ENCODE measurements at places on chromosomes 2 and 18.

DNA sequence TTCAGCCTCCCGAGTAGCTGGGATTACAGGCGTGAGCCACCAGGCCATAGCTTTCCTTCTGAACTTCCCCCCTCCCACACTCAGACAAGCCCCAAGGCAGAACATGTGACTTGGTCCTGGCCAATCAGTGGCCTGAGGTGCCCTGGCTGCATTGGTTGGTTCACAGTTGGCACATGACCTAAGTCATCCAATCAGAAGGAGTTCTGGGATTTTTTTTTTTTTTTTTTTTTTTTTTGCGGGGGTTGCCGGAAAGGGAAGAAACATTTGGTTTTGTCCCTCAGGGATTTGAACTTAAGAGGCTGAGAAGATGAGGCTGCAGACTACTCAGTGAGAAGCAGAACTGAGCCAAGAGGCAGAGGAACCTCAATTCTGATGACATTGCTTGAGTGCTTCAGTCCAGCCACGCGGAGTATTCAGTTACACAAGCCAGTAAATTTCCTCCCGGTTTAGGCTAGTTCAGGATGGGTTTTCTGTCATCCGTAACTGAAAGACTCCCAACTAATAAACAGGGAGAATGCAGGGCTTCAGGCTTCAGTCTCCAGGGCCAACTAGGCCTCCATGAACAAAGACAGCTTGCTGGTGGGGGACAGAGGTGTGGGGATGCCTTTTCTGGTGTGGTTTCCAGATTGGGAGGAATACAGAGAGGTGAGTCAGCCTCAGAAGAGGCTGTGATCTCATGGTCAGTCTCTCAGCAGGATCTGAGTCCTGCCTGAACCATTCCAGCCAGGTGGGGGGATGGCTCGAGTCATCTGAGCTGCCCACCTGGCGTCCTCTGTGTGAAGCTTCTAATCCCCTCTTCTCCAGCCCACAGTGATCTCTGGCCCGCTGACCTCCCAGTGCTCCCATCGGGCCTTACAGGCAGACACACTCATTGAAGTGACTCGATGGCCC, 9.2 kb downstream of the PTMA start:
- DNase-seq, result no peak

DNA sequence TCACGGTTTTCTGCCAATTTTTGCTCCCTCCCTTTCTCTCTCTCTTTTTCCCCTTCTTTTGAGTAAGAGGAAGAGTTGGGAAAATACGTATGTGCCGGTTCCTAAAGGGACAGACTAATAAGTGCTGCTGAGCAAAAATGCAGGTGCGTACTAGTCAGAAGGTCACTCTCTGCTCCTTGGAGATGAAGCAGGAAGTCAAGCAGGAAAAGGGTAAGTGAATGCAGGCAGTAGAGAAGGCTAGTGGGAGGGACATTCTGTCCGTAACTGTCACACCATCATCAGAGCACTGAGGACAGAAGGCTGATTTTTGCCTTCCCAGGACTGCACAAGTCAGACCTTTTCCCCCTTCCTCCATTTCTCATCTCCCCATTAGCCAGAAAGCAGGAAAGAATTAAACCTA, 105.7 kb downstream of the CDH2 start:
- no peak for DNase-seq

- no peak for DNase-seq
Observed at GRCh38 chr2:69097148-69097610, 84.2 kb downstream of the ANTXR1 start.

GRCh38 chr18:13390711-13391110, 172.2 kb downstream of the LDLRAD4 start:
- DNase-seq, result peak; percentile 14

GRCh38 chr2:155730804-155731203, 601.7 kb downstream of the NR4A2 start:
- no peak for DNase-seq

DNA sequence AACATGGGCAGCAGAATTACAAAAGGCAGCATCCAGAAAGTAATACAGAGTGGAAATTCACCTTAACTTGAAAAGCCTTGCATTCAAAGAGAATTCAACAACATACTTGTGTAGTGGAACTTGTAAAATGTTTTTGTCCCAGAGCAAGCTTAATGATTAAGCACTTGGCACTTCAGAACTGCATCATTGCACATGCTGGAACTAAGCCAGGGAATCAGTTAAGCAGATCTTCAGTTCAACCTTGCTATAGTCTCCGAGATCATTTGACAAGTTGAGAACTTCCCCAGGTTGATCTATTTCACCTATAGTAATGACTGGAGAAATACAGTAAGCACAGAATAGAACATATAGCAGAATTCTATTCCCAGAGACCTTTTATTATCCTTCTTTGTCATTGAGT, 1337.2 kb upstream of the NXPH2 start:
- no peak for DNase-seq

DNA sequence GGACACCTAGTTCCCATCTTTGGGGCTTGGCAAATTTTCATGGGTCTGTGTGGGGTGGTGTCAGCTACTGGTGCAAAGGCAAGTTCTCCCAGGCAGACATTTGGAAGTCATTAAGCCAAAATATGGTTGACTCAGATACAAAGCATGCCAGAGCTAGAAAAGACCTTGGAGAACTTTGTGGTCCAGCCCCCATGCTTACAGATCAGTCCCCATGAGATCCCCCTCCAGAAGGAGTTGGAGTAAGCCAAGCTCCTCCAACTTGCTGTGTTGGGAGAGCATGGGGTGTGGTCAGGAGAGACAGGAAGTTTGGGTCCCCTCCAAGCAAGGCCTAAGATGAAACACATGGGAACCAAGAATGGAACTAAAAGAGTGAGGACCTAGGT, 224.5 kb downstream of the CYP26B1 start:
- no peak for DNase-seq

DNA sequence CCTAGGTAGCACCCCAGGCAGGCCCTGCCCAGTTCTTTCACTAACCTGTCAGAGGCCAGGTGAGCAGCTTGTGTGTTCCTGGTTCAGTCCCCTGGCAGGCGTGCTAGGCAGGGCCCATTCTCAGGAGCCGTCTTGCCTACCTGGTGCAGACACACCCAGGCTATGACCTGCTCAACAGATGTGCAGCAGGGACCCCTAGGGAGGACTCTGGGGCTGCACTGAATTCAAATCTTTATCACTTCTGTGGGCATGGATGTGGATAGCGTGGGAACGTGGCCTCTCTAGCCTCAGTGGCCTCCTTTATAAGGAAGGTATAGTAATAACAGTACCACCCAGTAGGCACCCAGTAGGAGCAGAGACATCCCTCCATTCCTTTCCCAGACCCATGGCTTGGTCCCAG, 48.4 kb downstream of the PLEKHB2 start:
- no peak for DNase-seq

GRCh38 chr2:352696-353095, 64.8 kb upstream of the ALKAL2 start:
- DNase-seq, result no peak

GRCh38 chr2:197304556-197305011, 6.0 kb downstream of the ANKRD44 start:
- DNase-seq, result no peak

DNA sequence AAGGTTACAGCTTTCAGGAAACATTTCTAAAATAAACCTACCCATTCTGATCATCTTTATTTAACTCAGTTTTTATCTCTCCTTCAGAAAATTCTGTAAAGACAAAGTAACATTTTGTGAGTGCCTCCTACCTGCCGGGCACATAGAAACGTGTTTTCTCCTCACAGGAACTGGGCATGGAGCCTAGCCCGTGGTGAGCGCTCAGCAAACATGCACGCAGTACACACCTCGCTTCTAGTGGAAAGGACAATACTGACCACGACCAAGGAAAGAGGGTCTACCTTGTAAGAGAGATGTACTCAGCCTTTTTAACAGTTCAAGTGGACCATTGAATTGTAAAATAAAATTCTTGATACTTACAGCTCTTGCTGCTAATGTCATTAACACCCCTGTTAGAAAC, 24.8 kb upstream of the KIDINS220 start:
- DNase-seq, result no peak

GRCh38 chr2:186991766-186992417, 142.9 kb upstream of the ZSWIM2 start:
- DNase-seq, result no peak

DNA sequence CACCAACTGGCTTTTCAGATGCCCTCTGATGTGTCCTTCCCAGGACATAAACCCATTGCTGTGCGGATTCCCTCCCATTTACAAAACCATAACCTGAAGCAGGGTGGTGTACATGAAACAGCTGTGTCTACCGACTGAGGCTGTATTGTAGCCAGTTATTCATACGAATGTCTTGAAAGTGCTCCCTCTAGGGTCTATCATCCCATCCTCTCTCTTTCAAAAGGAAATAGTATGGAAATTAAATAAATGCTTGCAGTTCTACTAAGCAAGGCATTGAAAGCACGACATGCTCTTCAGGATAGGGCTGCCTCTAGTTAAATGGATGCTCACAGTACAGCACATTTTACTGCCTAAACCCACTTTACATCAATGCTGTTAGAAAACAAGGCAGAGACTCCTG, 112.2 kb upstream of the PXDN start:
- no peak for DNase-seq

GRCh38 chr2:88281302-88282217, 111.4 kb downstream of the THNSL2 start:
- no peak for DNase-seq

GRCh38 chr18:21550510-21550970, 50.0 kb downstream of the ESCO1 start:
- no peak for DNase-seq

DNA sequence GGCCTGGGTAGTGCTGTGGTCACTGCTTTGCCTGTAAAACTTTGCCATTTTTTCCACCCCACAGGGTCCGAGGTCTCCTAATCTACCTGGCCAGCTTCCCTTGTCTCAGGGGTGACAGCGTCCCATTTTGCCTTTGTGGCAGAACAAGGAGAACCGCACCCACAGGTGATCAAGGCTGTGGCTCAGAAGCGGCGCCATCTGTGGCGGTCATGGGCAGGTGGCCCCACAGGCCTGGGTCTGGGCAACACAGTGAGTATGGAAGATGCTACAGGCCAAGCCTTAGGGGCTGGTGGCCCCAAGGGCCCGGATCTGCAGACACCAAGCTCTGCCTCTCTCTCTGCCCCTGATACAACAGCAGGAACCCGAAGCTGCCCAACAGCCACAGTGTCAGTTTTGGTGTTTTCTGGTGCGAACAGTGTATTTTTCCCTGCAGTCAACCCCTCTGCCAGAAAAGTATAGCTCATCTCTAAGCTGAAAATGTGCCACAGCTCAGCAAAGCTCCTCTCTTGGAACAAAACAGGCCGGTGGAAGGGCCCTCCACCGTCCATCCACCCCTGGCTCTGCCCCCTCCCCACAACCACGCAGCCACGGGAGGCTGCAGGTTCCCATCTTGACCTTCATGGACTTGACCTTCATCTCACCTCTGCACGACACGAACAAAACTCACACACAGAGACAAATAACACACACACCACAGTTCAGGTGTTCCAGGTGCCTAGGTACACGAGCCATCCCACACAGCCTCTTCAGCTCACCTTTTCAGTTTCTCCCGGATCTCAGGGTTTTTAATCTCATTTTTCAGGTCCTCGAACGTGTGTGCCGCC, 96.7 kb downstream of the PXDN start:
- no peak for DNase-seq

DNA sequence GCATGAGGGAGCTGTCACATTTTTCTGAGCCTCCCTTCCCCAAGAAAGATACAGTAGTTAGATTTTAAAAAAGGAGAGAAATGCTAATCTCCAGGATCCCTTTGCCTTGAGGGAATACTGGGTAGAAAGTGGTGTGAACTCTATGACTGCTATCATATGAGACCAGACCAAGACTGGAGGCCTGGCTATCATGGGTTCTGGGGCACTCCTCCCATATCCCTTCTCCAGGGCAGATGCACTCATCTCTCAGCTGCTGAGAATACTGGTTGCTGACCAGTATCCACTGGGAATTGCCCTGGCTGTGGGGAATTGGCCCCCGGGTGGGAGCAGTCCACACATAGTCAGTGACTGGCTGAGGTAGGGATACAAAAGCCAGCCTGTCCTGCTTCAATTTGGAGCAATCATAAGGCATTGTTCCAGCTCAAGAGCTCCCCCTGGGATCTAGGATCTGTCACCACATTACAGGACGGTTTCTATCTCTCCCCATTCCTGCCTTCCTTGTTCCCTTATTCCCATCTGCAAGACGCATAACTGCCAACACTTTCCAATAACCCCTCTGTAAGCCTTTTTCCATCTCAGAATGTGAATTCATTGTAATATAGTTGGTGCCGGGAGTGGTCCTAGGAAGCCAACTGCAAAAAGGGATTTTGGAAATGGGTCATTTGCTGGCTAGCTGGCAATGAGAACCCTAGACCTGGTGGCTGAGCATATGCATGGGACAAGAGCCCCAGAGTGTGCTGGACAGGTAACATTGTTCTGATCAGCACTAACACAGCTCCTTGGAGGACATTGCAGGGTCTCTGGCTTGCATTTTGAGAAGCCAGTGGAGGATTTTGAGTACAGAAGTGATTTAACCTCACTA, 35.4 kb upstream of the REEP1 start:
- peak; percentile 69 for DNase-seq

- no peak for DNase-seq
Observed at GRCh38 chr2:166404831-166405568, 29.3 kb upstream of the SCN9A start.

DNA sequence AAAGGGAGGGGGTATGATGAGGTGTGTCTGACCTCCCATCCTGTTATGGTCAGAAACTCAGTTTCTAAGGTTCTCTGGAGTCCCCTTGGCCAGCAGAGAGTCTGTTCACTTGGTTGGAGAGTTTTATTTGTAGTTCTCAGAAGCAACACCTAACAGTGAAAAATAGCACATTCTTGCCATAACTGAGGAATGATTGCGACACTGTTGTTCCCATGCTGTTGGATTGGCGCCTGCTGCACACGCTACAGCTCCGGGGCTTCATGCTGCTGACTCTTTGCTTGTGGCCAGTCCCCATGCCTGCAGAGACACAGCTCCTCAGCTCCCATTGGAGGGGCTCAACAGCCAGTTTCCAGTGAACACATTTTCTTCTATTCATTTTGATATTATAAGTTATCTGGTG, 42.1 kb downstream of the TPGS2 start:
- no peak for DNase-seq

GRCh38 chr2:18412980-18413675, 147.3 kb downstream of the RDH14 start:
- no peak for DNase-seq

DNA sequence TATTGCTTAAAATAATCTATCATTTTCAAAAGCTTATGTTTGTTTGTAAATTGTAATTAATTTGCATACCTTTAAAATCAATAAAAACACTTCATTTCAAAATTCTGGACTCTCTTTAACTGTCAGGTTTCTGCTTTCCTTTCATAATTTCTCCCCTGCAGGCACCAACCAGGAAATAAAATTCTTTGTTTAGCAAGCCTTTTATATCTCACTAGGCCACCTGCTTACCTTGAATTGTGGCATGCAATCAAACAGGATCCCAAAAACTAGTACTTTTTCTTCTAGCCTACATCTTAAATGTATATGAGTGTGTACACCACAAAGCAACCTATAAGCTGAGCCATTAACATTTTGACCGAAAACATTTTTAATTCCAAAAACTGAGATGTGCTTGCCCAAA, 233.1 kb downstream of the NR4A2 start:
- no peak for DNase-seq

DNA sequence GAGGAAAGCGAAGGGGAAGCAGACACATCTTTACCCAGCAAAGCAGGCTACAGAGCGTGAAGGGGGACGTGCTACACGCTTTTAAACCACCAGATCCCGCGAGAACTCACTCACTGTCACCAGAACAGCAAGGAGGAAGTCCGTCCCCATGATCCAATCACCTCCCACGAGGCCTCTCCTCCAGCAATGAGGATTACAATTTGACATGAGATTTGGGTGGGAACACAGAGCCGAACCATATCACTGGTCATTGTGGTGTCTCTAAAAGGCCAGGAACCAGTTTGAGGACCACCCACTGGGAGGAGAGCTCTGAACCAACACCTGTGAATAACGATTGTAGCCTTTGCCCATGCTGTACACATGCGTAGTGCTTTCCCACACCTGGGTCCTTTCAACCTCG, 116.6 kb upstream of the FAM136A start:
- DNase-seq, result no peak
